ENCODE measurements at places on chromosomes 12 and 14. TPM values are rescaled to one million over a fixed set of nuclear protein-coding genes. Genes with fewer than 3 reads are reported as not detected.

The TOMM20L gene
- total RNA-seq = not detected

The NXPH4 gene
- total RNA-seq = 1.2 TPM

The POTEG gene
- total RNA-seq = not detected

The CIROP gene
- 0.06 TPM for total RNA-seq

The OTX2 gene
- not detected for total RNA-seq

The NKX2-8 gene
- not detected for total RNA-seq

The SIX6 gene
- not detected for total RNA-seq

The ESR2 gene
- total RNA-seq = not detected

The HPD gene
- total RNA-seq = 4.7 TPM

The FOXG1 gene
- not detected for total RNA-seq

The KRT83 gene
- total RNA-seq = not detected

The IGF1 gene
- not detected for total RNA-seq

The TCP11L2 gene
- total RNA-seq = 23.0 TPM
